Hematopoietic multipotent progenitor cell treated with erythropoietin and hydrocortisone succinate and interleukin-3 and kit ligand, for 6 days (in vitro differentiated cells): ENCODE measurements at places on chromosomes 7 and 10.

DNA sequence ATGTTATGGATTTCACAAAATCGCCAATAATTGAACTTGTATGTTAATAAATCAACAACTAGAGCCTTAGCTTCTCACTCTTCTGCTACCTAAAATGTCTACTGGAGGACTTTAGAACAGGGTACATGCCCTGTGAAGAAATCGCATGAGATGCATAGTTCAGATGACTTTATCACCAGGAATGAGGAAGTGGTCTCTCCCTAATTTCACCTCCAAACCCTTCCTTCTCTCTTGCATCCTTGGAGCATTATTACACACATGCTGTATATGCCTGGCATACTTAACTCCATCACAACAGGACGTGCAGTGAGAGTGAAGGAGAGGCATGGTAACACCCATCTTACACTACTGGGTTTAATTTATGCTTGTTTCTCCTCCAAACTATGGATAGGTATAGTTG is 27.8 kb downstream of the RHEB start:
- peak; percentile 25 for DNase-seq

DNA sequence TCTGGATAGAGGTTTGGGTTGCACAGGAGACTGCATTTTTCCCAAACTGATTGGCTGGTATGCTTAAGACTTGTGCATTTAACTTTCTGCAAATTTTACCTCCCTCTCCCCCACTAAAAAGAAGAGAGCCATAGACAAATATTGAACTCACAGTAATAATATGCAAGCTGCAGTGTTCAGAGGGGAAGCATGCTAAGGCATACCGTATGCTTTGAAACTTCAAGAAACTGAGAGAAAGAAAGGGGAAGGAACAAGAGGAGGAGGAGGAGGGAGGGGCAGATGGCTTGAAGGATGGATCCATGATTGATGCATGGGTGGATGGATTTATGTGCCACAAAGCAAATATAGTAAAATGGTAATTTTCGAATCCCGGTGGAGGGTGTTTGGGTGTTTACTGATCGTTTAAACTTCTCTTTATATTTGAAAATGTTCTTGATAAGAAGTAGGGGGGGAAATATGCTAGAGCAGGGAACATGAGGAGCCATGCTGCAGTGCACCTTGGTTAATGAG is 7.8 kb upstream of the KLF6 start:
- no peak for DNase-seq

DNA sequence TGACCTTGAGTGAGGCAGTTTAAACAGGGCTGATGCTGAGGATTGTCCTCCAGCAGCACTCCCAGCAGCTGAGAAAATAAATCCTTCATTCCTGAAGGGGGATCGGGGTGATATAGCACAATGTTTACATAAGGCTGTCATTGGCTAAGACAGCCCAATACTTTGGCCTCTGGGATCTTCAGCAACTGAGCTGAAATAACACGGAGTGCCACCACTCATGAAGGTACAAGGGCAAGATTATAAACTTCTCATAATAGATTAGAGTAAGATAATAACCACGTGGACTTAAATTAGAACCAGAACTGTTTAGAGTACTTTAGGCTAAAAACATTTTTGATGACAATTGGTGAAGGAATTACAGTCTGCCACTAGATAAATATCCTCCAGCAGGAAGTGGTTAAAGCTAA is 70.0 kb upstream of the PAPSS2 start:
- DNase-seq: no peak

GRCh38 chr10:63489838-63490237 is 24.1 kb upstream of the JMJD1C start:
- no peak for DNase-seq

- peak; percentile 4 for DNase-seq
These were observed 13.2 kb upstream of the SCIN start for GRCh38 chr7:12557282-12557681.

DNA sequence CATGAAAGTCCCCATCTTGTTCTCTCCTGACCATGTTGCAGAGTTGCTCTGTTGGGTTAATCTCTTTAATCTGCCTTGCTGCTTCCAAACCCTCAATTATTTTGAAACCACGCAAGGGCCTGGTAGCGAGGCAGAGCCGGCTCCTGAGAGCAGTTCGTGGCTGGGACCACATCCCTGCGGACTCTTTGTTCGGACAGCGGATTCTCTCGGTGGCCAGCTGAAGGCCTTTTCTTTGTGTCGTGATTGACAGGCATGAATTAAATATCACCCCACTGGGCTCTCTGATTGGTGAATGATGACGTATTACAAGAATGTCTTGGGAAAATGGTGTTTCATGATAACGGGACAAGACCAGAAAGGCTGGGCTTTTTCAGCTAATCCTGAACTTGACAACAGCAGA is 66.9 kb upstream of the ARHGAP21 start:
- DNase-seq: no peak

GRCh38 chr7:17140406-17140805 is 158.0 kb upstream of the AHR start:
- DNase-seq: no peak

DNA sequence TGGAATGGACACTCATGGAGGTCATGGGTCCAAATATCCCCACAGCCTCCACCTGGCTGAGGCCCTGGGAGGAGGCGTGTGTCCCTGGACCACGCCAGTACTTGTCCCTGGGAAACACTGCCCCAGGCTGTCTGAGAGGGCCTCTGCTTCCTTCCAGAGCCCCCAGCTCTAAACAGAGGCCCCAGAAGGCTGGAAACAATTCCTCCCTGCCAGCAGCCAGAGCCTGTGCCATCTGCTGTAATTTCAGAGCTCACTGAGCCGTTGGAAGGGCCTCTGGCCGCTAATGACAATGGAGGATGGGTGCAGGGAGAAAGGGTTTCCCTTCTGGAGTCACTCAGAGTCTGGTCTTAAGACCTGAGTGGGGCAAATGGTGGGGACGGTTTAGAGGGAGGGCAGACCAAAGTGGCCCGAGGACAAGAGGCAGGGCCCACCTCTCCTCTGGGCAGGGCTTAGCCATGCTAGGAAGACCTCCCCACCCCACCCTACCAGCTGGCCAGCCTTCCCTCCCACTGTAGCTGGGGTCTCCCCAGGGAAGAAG is 7.1 kb downstream of the CHAT start:
- no peak for DNase-seq

- no peak for DNase-seq
These were observed 251.1 kb upstream of the CSTF2T start for GRCh38 chr10:51950371-51950995.

GRCh38 chr10:90451283-90451682 is 406.6 kb downstream of the HTR7 start:
- DNase-seq: no peak

DNA sequence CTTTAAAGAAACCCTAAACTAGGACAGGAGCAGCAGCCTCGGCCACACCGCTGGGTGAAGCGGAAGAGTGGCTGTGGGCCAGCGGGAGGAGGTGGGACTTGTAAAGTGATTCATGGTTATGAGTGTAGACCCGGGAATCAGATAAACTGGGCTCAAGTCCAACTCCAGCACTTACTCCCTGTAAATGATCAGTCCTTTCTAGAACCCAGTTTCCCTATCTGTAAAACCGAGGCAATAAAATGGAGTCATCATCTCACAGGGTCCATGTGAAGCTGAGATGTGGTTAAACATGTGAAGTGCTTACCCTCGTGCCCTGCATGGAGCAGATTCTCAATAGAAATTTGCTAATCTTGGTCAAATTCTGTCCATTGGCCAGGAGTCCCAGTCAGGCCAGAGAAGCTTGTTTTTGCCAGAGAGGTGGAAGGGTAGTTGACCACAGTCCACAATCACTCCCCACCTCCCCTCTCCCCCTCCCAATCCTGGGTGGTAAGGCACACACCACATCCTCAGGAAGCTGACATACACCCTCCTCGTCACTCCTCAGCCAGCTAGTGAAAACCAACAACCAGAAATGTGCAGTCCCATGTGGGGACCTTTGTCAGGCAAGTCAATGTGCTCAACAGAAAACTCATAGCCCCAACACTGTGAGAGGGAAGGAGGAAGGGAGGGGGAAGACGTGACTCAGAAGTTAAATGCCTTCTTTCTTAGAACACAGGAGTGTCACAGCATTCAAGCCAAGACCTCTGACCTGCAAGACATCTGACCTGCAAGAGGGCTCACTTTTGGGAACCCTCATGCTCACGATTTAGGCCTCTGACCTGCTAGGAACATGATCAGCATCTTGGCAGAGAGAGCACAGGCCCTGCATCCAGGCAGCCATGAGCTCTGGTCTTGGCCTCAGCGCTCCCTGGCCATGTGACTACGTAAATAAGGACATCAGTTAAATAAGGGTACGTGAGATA is 145.1 kb downstream of the PLXNA4 start:
- peak; percentile 73 for DNase-seq

GRCh38 chr7:86720306-86720705 is 76.6 kb downstream of the GRM3 start:
- DNase-seq: no peak

GRCh38 chr7:22109761-22110160 is 164.1 kb upstream of the CDCA7L start:
- DNase-seq: peak; percentile 58

DNA sequence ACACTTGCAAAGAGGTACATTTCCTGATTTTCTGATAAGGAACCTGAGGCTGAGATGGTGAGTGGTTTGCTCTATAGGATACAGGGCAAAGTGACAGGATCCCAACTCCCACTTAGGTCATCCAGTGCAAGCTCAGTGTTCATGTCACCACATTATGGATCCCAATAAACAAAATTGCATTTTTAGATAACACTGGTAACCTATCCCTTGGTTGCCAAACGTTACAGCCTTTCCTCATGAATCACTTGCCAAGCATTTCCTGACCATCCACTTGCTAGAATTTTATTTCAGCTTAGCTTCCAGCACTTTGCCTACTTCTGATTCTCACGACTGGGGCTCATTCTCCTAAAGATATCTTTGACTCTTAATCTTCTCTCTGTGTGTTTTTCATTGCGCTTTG is 131.4 kb upstream of the ODAD2 start:
- no peak for DNase-seq

- no peak for DNase-seq
These were observed 74.3 kb downstream of the CFAP46 start for GRCh38 chr10:132867801-132868644.

- DNase-seq: no peak
These were observed 19.5 kb downstream of the AGR2 start for GRCh38 chr7:16785321-16785720.

DNA sequence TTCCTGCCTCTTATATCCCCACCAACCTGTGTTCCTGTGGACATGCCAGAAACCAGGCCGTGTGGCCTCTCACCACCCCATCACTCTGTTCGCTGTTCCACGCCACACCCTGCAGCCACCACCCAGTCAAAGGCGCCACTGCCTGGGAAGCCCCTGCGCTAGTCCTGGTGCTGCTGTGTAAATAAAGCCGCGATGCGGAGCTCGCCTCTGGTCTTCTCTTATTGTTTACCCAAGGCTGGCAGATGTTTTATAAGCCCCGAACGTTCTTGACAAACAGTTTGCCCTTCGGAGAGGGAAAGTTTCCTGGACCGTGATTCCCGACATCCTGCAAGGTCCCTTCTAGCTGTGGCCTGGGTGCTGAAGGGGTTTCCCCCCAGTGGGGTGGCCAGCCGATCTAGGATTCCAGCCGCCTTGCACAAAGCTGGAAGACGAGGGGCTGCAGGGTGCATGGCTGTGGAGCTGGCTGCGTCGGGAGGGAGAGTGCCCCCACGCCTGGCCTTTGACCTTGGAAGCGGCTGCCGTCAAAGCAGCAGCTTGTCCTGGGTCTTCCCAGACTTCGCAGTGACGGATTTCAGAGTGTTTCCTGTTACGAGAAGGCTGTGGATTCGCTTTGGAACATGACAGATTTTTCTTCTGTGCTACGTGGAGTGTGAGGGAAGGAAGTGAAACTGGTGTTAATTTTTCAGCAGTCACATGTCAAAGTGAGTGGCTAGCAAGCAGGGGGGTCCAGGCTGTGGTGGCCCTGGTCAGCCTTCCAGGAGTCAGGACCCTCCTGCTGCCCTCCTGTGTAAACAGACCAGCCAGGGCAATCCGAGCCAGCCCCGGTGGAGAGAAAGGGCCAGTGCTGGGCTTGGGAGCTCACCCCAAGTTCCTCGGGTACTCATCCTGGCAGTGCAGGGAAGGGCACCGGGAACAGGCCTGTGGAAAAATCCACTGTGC is 61.6 kb downstream of the LHPP start:
- DNase-seq: no peak

DNA sequence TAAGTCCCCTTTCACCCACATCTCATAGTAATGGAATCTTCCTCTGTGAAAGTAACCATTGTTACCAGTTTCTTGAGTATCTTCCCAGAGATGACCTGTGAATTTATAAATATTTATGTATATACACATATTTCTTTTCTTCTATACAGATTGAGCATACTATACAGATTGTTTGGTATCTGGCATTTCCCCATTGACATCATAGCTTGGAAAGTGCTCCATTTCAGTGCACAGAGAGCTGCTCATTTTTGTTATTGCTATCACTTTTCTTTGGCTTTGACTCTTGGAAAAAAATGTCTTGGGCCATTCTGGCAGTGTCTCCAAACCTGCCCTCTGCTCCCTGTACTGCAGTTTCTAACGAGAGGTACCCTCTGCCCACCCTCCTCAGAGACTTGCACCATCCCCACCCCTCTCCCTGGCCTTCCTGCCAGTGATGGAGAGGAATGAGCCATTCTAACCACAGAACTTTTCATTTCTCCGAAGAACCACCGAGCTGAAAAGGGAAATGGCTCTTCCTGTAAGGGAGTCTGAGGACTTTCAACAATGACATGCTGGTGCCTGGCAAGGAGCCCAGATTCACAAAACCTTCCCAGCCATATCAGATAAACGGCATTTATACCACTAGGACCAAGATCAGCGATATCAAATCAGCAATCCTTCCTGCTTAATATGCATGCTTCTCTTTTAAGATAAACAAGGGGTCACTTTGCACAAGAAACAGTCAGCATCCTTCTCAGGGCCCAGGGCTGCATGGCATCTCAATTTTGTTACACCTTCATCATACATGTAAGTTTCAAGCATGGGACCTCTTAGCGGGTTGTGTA is 19.7 kb upstream of the CCSER2 start:
- peak; percentile 81 for DNase-seq

DNA sequence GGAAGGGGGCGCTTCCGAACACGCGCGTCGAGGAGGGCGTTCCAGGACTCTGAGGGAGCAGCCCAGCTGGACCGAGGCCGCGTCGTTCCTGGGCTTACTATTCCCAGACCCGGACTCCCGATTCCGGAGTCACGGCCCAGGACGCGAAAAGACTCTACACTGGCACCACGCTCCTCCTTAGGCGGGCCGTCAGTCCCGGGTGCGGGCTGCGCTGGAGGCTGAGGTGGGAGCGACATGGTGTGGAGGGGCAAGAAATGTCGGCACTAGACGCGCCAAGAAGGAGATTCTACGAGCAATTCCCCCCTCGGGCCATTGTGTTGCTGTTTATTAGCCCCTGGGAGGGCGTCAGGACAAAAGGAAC is 584 bp upstream of the RUNDC3B start:
- DNase-seq: no peak

GRCh38 chr10:122286867-122287266 is 15.8 kb downstream of the BTBD16 start:
- DNase-seq: no peak

DNA sequence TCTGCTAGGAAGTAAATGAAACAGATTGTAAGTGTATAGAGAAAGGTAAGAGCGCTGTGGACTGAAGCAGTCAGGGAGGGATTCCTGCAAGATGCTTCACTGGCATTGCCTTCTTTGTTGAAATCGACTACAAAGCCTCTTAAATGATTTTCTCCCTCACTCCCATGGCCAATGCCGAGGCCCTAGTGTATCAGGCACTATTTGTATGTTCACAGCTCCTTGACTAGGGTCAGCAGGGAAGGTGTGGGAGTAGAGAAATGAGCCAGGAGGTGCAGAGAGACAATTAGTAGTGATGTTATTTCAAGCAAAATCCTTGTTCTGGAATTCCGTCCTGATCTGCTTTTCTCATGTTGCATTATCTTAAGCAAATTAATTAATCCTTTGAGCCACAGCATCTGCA is 22.9 kb upstream of the DUSP5 start:
- DNase-seq: no peak

GRCh38 chr7:323410-323809 is 33.4 kb downstream of the FOXL3 start:
- no peak for DNase-seq
